ENCODE measurements at places on chromosomes 2 and 18.

- DNase-seq, result no peak
Measured at GRCh38 chr18:3492721-3493120, 42.7 kb downstream of the TGIF1 start.

DNA sequence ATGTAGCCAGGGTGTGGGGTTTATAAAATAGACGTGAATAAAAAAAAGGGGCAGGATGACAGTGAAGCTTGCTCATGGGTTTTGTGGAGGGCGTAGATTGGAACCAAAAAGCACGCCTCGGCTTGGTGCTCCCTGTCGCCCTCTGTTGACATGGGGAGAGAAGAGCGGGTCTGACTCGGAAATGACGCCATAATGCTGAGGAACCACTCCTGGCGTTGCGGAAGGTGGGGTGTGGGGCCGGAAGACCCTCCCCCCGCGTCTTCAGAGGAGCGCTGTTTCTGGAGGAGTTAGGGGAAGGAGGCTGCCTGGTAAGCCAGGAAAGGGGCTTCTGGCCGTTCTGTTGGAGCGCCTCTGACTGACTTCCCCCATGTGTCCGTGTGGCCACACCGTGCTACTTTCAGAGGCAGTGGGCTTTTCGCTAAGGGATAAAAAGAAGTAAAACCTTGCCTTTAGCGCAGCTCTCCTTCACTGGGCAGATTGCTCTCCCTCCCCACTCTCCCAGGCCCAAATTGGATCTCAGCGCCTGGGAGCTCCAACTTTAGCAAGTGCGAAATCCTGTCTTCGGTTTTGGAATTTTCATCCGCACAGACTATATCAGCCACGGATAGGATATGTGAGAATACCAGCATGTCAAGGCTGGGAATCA lies 42.8 kb downstream of the PLEKHA3 start:
- DNase-seq, result peak; percentile 87

- no peak for DNase-seq
Measured at GRCh38 chr2:198973785-198974184, 484.0 kb downstream of the SATB2 start.

GRCh38 chr18:3262234-3263131 lies 550 bp downstream of the MYL12B start:
- peak; percentile 31 for DNase-seq

DNA sequence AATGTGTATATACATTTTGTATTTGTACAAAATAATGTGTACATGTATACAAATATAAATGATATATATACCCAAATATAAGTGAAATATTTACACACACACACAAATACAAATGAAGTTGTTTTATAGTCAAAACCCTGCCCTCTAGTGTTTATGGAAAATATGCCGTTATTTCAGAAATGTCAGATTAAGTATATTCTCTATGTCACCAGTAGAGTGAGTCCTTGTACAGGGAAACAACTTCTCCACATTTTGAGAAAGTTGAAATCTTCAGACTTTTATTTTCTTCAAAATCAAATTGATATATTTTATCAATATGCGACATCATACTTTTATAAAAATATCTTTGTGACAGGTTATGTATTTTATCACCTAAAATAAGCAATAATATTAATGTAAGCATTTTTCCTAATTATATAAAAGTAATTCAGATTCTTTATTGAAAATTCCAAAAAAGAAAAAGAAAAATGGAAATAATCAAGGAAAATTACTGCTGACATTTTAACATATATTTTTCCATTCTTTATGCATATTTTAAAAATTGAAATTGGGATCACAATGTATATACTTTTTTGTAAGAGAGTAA lies 22.4 kb downstream of the ARL6IP6 start:
- DNase-seq, result peak; percentile 76

- DNase-seq, result peak; percentile 36
Measured at GRCh38 chr2:62306751-62307468, 111.0 kb downstream of the B3GNT2 start.

GRCh38 chr2:164523009-164523408 lies 98.3 kb downstream of the GRB14 start:
- DNase-seq, result no peak

- peak; percentile 52 for DNase-seq
Measured at GRCh38 chr2:27123302-27124150, at the start of gene ABHD1. TSS of gene ABHD1 (plus strand) at chr2:27123815. CDS start at chr2:27123949, 134 bp downstream.

DNA sequence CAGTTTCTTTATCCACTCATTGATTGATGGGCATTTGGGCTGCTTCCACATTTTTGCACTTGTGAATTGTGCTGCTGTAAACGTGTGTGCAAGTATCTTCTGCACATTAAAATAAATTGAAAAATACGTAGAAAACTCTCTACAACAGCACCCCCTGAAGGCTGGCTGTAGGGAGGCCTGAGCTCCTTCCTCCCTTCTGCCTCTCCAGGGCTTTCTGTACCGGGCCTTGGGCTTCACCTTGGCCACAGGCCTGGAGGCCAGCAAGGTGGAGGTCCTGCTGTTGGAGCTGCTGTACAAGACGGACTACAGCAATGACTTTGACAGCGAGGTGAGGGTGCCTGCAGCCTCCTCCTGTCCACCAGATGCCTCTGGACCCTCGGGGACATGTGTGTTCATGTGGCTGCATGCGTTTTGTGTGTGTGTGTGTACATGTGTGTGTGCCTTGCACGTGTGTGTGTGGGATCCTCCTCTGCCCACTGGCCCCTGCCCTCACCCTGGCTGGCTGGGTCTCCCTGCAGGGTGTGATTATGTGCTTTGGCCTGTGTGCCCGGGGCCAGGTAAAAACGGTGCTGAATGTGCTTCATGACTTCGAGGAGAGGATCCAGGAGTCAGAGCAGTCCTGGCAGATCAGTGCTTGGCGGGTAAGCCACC lies 29.2 kb downstream of the MROH2A start:
- no peak for DNase-seq

DNA sequence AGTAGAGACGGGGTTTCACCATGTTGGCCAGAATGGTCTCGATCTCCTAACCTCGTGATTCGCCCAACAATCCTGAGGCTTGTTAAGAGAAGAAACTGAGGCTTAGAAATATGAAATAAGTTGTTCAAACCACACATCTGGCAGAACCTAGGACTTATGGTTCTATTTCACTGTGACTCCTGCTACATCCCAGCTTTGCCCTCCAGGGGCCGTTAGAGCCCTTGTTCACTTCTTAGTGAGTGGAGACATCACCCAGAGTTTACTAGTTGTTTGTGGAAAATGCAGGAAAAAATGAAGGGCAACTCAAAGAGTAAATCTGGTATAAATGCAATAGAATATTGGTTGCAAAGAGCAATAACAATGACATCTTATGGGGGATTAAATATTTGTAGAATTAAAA lies 43.9 kb downstream of the MARCHF4 start:
- no peak for DNase-seq

DNA sequence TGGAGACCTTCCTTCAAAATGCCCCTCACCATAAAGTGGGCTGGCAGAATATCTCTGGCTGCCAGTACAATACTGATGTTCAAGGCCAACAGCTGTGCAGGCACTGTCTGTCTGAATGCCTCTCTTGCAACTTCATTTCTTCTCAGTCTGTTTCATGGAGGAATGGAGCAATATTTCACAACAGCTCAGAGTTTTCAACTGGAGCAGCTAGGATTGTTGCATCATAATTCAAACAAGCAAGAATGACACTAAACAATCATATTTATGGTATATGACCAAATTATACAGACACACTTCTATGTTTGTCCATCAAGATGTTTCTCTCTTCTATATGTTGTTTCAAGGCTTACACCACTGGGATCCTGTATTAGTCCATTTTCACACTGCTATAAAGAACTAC lies 444.2 kb downstream of the LRATD1 start:
- no peak for DNase-seq

DNA sequence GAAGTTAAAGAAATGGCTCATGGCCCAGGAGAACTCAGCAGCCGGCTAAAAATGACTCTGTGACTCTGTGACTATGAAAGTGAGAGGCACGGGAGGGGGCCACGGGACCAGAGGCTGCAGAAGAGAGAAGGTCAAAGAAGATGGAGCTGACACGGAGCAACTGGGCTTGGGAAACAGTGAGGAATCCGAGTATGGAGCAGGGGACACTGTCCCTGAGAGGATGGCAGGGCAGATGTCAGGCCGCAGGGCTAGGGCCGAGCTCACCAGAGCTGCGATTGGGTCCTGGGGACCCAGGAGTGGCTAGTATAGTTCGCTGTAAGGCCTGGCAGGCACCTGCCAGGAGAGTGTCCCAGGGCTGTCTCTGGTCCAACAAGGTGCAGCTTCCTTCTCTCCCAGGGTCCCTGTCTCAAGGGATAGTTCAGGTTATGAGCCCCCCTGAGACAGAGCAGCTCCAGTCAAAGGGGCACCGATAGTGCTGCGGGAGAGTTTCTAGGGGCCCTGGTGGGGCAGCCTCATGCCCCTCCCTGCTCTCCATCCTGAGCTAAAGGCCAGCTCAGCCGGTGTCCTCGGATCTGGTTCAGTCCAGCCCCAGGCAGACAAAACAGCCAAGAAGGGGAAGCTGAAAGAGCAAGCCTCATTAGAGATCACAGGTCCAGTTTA lies 42.7 kb downstream of the CIB4 start:
- no peak for DNase-seq

DNA sequence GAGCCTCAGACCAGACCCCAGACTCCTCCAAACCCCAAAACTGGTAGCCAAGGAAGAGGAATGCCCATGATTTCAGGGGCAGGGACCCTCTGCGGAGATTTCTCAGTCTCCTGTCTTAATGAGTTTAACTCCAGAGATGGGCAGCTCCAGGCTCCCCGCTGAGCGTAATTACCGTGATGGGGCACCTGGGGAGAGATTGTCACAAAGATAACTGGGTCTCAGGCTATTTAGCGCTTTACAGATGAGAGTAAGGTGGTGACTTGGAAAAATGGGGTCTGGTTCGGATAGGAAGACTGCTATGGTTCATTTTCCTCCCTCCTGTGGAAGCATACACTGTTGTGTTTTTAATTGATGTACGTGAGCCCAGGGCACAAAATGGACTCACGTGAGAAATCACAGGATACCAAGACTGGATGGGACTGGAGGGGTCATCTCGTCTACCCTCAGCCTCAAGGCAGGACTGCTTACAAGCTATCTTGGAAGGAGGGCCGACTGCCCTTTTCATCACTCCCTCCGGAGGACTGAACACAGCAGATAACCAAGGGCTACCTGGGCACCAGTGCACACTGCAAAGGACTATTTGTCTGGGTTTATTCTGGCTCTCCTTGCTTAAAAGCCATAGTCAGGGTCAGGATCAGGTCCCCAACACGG lies 427.8 kb downstream of the ZNF521 start:
- no peak for DNase-seq

DNA sequence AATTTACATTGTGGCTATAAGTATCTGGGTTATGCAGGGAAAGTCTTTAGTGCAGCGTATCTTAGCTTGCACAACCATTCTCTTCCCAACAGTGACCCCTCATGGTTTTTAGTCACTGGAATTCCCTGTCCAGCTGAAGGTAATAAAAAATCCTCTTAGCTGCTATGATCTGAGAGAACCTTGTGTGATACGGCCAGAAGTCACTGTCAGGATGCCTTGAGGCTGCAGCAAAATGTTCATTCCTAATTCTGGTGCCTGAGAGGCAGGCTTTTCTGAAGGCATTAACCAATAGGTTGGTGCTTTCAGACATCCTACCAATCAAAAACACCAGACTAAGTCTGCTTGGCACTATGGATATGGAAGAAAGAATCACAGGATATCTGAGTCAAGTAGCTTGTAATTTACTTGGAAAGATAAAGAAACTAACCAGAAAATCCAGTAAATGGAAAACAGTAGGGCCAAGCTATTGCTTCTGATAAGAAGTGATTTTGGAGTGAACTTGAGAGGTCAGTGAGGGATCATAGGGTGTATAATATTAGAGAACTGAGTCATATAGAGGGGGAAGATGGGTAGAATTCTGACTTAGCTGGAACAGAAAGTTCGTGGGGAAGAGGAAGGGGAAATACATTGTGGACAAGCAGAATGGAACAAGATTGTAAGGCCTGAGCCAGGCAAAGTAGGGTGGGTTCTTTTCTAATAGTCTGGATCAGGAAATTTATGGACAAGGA lies 89.0 kb upstream of the SLC14A2 start:
- peak; percentile 3 for DNase-seq

DNA sequence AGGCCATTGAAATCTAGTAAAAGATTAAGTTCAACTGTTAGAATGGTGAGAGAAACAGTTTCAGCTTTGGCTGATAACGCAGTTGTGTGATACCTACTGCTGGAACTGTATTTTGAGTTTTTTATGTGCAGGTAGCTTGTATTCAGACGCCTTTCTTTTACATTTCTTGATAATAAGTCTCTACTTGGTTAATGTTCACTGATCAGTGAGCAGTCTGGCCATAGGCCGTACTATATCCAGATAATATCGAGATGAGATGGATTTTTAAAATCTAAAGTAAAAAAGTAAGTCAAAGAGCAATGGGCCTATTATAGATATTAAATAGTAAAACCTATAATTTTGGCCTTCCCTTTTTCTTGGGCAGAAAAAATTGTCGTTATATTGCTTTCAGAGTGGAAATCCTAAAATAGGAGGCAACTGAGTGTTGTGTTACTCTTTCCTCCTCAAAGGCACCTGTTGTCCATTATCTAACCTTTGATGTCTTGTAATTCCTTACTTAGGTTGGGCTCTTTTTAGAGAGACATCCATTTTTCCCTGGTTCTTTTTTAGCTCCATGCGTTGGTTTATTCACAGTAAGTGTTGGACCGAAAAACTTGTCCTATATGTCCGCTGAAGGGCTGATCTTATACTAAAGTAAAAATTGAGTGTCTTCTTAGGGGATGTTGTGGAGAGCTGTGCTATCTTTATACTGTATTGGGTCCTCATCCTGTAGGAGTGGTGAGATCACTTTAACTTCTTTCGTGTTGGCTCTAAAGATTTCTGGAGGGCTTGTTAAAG lies 1.7 kb downstream of the EML4 start:
- DNase-seq, result no peak

DNA sequence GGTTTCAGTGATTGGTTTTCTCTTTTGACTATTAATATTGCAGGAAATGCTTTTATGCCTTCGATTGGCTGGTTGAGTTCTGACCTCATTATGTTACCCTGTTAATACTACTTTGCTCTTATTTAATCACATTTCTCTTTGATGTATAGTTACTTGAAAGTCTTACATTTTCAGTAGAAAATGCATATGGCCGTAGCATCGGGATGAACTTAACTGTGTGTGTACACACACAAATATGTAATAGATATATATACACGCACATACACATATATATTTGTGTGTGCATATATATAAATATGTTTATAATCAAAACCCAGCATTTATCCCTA lies 1.6 kb downstream of the EPC2 start:
- no peak for DNase-seq

DNA sequence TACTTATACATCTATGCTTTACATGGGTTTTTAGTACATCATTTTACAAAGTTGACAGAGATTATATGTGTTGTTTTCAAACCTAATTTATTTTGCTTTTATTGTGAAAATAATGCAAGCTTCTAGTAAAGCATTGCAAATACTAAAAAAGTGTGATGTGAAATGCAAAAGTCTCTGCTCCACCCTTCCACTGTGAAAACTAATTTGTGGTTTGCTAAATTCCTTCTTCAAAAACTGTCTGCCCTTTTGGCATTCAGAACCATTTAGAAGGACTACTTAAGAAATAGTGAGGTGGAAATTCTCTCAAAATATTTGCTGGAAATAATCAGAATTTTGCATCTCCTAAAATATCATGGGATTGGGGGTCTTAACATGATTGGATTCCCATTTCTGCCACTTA lies 78.4 kb downstream of the CSRNP3 start:
- DNase-seq, result no peak
